ENCODE measurements at places on chromosomes 3 and 15.

GRCh38 chr15:47803767-47804166, 86.5 kb downstream of the SEMA6D start:
- no peak for DNase-seq

DNA sequence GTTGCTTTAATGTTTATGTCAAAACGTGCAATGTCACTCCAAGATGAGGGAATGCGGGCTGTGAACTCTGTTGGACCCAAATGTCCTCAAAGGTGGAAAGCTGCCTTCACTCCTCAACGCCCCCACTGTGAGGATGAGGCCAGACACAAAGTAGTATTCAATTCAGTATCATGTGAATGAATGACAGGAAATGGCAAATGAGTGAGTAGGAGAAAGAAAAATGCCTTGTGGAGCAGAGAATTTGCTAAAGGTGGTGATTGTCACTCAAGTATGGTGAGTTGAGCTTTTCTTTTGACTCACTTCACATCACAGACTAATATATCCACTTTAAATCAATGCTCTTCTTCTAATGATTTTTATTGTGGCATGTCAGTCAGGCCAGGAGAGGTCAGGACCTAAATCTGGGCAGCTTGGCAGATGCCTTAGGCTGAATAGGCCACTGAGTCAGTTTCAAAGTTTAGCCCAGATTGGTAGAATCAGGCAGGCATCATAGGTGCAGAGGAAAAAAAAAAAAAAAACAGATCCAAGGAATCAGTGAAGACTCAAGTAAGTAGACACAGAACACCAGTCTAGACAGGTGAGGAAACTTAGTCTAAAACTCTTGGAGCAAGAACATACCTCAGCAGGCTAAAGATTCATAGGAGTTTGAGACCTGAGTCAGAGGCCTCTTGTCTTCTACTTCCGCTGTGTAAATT, 71.0 kb upstream of the ZBED2 start:
- no peak for DNase-seq

GRCh38 chr15:89406940-89407607, 72.5 kb upstream of the POLG start:
- DNase-seq = no peak

- no peak for DNase-seq
Observed at GRCh38 chr3:35653347-35653746, 14.0 kb downstream of the ARPP21 start.

DNA sequence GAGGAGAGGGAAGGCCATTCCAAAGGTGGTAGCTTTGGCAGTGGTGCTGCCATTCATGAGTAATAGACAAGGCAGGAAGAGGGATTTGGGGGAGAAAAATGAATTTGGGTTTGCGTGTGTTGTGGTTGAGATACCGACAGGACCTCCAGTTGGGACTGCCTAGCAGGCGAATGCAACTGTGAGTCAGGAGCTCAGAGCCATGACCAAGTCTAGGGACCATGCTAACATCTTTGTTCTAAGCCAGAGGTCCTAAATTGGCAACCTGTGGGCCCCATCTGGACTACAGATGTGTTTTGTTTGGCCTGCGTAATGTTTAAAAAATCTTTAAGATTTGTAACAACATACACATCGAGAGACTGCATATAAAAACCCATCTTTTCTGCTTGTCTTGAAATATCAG, 61.6 kb downstream of the SAMMSON start:
- DNase-seq = no peak

- DNase-seq = no peak
Observed at GRCh38 chr3:10695595-10696285, 120.3 kb upstream of the SLC6A11 start.

DNA sequence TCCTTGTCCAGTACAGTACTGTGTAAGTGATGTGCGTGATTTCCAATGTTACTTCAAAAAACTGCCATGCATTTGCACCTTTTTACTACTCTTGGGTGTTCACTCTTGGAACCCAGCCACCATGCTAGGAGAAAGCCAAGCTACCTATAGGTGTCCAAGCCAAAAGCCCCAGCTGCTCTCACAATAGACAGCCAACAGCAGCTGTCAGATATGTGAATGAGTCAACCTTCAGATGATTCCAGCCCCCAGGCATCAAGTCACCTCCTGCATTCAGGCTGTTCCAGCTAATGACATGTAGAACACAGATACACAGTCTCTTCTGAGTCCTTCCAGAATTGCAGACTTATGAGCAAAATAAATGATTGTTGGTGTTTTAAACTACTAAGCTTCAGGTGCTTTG, 417.7 kb upstream of the TGFBR2 start:
- no peak for DNase-seq

GRCh38 chr3:164470471-164470870, 607.8 kb downstream of the SI start:
- no peak for DNase-seq

GRCh38 chr3:31244929-31245817, 287.6 kb upstream of the STT3B start:
- DNase-seq = no peak

DNA sequence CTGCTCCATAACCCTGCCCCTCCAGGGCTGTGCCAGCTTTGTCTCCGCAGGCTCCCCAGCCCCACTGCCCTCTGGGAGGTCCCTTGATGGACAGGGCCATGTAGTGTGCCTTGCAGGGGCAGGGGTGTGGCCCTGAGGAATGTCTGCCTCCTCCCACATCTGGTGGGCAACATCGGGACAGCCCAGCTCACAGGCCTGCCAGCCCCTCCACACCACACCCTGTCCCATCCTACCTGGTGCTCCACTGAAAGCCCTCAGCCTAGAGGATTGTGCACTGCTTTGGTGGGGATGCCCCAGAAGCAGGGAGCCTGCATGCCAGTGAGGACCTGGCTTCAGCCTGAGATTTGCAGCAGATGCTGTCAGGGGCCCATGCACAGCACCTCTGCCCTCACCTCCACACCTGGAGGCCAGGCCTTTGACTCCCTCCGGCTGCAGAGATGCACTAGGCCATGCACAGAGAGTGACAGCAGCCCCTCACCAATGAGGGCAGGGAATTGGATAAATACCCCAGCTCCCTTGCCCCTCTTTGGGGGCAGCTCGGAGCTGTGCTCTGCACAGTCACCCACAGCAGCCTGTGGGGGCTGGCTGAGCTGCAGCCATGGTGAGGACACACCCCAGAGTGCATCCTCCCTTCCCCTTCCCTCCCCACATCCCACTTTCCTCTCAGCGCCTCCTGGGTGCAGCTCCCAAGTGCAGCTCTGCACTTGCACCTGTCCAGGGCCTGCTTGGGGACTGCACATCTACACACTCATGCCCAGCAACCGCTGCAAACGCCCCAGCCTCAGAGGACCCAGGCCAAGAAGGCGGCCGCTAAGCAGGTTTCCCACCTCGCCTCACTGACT, 2.7 kb downstream of the C3orf22 start:
- DNase-seq = no peak

DNA sequence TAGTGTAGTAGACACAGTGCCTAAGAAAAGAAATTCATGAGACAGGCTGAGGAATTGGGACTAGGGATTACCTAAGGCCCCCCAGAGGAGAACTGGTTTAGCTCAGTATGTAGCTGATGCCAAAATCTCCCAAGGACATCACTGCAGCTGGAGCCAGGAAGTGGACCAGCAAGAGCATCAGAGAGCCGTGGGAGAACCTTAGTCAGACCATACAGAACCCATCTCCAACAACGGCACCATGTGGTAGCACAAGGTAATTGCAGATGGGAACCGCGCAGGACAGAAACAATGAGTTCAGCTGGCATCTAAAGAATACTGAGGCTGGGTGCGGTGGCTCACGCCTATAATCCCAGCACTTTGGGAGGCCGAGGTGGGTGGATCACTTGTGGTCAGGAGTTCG, 81.7 kb downstream of the WNT5A start:
- DNase-seq = no peak

DNA sequence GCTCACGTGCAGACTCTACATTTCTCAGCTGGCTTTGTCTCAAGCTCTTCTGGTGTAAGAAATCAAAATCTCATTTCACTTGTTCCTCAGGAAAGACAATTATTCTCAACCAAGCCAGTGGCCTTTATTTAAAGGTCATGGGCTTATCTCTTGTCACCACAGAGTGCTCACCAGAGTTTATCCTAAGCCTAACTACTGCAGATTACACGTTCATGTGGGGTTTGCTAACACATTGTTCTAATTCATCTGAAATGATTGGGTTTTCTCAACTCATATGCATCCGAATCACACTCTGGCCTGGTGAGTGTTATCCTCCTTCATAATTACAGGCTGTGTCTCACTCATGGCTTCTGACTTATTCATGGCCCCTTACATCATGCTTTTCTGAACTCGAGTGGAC, 83.3 kb upstream of the TSC22D2 start:
- no peak for DNase-seq

DNA sequence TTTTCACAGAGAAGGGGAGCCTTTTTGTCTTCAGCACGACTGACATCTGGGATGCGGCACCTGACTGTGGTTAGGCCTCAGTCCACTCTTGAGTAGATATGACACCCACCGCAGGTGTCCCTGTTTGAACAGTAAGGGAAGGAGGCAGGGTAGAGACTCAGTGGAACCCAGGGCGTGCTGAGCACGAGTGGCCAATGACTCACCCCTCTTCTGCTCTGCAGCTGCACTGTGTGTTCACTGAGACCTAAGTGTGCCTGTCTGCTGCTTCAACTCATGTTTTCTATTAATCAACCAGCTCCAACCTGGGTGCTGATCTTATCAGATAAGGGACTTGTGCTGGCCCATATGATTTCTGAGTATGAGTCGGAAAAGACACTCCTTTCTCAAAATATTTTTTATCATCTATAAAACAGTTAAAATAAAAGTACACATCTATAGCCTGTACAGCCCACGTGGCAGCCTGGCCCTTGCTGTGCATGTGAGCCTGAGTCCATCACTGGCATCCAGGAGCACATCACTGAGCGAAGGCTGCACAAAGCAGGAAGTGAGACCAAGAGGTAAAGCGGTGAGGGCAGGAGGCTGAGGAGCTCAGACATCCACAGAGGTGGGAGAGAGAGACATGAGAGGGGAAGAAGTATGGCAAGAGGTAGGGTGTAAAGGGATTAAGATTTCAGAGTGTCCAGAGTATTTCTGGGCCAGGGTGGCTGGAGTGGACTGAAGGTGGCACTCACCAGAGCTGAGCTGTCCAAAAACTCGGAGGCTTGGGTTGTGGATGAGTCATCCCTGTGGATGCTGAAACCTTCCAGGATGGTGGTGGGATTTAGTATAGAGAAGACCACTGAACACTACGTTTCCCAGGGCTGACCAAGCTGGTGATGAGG, 49.2 kb downstream of the SLC41A3 start:
- no peak for DNase-seq

- DNase-seq = no peak
Observed at GRCh38 chr3:30102356-30102755, 504.0 kb upstream of the TGFBR2 start.

- no peak for DNase-seq
Observed at GRCh38 chr15:99155961-99156443, 51.1 kb downstream of the SYNM start.

- no peak for DNase-seq
Observed at GRCh38 chr3:128786434-128787020, 60.5 kb downstream of the RAB7A start.

DNA sequence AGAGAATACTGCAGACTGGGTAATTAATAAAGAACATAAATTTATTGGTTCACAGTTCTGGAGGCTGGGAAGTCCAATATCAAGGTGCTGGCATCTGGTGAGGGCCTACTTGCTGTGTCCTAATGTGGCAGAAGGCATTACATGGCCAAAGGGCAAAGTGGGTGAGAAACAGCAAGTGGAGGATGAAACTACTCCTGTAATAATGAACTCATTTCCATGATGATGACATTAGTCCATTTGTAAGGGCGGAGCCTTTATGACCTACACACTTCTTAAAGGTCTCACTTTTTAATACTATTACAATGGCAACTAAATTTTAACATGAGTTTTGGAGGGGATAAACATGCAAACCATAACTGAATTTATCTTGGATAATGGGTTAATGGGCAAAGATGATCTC, 139.6 kb upstream of the SGO1 start:
- no peak for DNase-seq

- DNase-seq = peak; percentile 61
Observed at GRCh38 chr15:77599899-77600298, 32.8 kb downstream of the LINGO1 start.

DNA sequence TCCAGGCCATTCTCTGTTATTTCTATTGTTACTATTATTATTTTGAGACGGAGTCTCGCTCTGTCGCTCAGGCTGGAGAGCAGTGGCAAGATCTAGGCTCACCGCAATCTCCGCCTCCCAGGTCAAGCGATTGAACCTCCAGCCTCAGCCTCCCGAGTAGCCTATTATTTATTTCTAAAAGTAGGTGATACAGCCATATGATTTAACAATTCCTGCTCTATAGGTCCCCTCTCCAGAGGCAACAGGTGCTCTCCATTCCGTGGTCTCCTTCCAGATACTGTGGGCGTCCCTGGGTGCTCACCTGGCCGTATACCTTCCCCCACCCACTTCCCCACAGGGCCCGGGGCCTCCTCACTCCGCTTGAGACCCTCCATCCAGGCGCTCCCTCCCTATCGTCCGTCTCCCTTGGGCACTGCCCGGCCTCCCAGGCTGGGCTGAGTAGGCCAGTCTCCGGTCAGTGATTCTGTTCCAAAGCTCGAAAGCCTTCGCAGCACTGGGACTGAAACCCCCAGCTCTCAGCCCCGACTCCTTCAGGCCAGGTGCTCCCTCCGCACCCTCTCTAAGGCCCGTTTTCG, 708 bp upstream of the PTPN23 start:
- no peak for DNase-seq
